MCF 10A (cell line): ENCODE measurements at places on chromosomes 12 and 14. TPM values are rescaled to one million over a fixed set of nuclear protein-coding genes. Genes with fewer than 3 reads are reported as not detected.

DNA sequence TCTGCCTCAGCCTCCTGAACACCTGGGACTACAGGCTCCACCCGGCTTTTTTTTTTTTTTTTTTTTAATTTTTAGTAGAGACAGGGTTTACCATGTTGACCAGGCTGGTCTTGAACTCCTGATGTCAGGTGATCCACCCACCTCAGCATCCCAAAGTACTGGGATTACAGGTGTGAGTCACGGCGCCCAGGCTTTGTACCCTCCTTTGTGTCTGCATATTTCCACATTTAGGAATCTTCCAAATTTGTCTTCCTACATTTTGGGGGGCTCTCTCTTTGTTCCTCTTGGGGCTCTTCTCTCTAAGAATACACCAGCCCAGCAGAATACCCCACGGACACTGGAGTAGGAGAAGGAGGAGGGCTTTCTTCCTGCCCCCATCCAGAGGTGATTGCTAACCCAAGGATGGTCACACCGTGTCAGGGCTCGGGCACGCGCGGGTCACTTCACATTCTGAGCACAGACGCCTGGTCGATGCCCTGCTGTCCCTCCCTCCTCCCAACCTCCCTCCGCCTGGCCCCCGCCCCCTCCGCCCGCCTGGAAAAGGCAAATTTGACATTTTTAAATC lies 2.1 kb upstream of the DNAJC22 start:
- no peak for DNase-seq

- no peak for DNase-seq
These were observed 230.7 kb upstream of the DIO3 start for GRCh38 chr14:101330416-101331140.

DNA sequence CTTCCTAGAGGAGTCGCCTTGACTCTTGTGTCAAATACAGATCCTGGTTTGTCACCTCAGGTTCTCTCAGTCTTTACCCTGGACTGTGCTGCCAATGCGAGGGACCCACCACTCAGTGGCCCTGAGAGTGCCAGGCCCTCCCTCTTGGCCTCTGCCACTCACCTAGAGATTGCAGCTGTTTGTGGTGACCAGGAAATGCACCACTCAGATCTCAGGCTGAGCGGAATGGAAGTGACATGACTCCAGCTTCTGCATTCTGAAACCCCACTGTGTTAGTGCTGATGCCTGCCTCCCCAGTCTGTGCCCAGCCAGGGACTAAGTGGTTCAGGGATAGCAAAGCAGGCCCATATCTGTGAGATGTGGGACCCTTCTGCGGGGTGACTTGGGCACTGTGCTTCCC lies 27.8 kb upstream of the NEDD1 start:
- DNase-seq, result no peak

DNA sequence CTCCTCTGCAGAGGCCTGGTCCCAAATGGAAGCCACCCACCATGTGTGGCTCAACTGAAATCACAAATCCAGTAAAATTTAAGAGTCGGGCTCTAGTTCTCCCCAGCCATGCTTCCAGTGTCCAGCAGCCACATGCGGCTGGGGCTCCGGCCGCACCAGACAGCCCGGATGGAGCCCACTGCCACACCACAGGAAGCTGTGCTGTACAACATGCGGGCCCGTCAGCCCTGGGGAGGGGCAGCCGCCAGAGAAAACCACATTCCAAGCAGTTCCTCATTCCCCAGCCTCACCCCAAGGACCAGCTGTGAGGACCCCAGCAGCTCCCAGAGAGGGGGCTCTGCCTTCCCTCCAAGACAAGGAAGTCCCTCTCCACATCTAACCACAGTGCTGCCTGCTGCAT lies 135.0 kb downstream of the NCOR2 start:
- DNase-seq, result no peak

- DNase-seq, result peak; percentile 78
These were observed 45.9 kb upstream of the IFNG-AS1 start for GRCh38 chr12:67943141-67943892.

DNA sequence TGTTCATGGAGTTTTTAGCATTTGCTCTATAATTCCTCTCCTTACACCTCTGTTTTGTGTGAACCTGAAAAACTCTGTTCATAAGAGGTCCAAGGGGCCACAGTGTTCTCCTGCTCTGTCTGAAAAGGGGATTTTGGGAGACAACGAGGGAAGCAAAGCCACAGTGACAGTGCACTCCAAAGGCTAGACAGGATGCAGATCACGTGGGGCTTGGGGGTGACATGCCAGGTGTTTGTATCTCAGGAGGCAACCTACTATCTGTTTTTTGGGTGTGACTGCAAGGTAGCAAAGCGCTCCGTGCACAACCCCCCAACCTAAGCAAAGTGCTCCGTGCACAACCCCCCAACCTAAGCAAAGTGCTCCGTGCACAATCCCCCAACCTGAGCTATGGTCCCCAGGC lies 5.1 kb upstream of the CHD4 start:
- no peak for DNase-seq

DNA sequence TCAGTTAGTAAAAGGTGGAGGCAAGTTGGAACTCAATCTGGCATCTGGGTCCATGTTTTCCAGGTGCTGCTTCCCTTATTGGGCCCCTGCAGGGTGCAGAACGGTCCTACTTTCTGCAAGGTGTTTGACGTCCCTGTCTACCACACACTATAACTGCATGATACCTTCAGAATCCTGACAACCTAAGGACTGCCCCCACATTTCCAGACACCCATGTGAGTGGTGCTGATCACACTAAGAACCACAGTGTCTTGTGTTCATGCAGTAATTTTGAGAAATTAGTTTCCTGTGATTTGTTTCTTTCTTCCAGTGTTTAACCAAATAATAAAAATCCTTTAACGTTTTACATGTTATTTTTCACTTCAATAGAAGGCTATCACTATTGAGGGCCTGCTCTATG lies 121.1 kb upstream of the MDM1 start:
- no peak for DNase-seq

PTCSC3 gene
- total RNA-seq, result not detected in 2 replicates

RASAL1 gene
- total RNA-seq, result not detected in 2 replicates
